ENCODE measurements at places on chromosomes 1 and 21. TPM values are rescaled to one million over a fixed set of nuclear protein-coding genes. Genes with fewer than 3 reads are reported as not detected.
A peak's percentile ranks its signal among the peaks of the same experiment; 100 is the strongest.

- peaks cover 60% of the 10 kb centered on the region for H3K4me1 ChIP-seq
- H3K27ac ChIP-seq: peak overlapping the region; percentile 100
- peak; percentile 88 for DNase-seq
- peaks cover 82% of the 10 kb centered on the region for H3K36me3 ChIP-seq
- peak overlapping the region; percentile 78 for H3K4me3 ChIP-seq
Measured at GRCh38 chr1:1219341-1219740, 5.4 kb upstream of the TNFRSF4 start.

ZFP69 gene
- total RNA-seq: 3.9 TPM

SYT6 gene
- total RNA-seq: not detected

- DNase-seq: no peak
- no peak overlapping the region for H3K4me3 ChIP-seq
- H3K27me3 ChIP-seq: no peaks in the 10 kb centered on the region
- no peaks in the 10 kb centered on the region for H3K4me1 ChIP-seq
Measured at GRCh38 chr1:94522304-94522703, 19.3 kb downstream of the F3 start.

- no peak overlapping the region for H3K27ac ChIP-seq
- no peaks in the 10 kb centered on the region for H3K36me3 ChIP-seq
- no peak for DNase-seq
- H3K27me3 ChIP-seq: no peaks in the 10 kb centered on the region
- H3K4me1 ChIP-seq: no peaks in the 10 kb centered on the region
- H3K4me3 ChIP-seq: no peak overlapping the region
Measured at GRCh38 chr1:178232949-178233348, 139.0 kb downstream of the RASAL2 start.

GRCh38 chr1:14142397-14143100 is 442.6 kb downstream of the PRDM2 start:
- DNase-seq: no peak
- H3K27ac ChIP-seq: no peak overlapping the region
- H3K4me3 ChIP-seq: no peak overlapping the region
- H3K27me3 ChIP-seq: peaks cover 4% of the 10 kb centered on the region

DNA sequence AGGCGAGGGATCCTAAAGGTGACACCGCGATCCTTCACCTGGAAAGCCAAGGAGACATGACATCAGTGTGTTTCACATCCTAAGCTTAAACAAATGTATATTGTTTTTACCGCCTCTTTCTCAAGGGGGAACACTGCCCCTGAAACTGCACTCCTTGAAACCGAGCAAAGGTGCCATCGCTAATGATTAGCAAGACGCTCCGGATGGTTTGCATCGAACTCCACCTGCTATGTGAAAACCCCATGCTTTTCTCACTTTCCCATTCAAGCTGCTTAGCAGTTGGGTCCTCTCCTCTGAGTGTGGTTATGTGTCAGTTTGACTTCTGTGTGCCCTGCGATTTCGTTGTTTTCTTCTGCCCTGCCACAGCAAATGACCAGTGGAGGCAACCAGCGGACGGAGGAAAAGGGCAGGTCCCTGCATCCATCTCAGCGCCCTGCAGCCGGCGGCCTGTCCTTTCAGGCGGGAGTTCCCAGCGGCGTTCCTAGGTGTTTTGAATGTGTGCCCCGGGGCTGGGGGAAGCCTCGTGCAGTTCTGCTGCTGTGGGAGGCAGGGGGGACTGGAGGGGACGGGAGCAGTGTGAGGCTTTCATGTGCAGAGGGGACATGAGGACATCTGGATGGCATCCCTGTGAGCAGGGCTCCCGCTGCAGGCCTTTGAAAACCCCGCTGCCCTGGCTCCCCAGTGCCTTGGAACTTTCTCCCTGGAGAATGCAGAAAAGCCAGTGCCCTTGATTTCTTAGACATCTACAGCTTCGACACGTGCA is 16.1 kb downstream of the ZBTB18 start:
- H3K27me3 ChIP-seq: no peaks in the 10 kb centered on the region
- DNase-seq: no peak
- no peak overlapping the region for H3K27ac ChIP-seq
- no peak overlapping the region for H3K4me3 ChIP-seq
- no peaks in the 10 kb centered on the region for H3K36me3 ChIP-seq

DNA sequence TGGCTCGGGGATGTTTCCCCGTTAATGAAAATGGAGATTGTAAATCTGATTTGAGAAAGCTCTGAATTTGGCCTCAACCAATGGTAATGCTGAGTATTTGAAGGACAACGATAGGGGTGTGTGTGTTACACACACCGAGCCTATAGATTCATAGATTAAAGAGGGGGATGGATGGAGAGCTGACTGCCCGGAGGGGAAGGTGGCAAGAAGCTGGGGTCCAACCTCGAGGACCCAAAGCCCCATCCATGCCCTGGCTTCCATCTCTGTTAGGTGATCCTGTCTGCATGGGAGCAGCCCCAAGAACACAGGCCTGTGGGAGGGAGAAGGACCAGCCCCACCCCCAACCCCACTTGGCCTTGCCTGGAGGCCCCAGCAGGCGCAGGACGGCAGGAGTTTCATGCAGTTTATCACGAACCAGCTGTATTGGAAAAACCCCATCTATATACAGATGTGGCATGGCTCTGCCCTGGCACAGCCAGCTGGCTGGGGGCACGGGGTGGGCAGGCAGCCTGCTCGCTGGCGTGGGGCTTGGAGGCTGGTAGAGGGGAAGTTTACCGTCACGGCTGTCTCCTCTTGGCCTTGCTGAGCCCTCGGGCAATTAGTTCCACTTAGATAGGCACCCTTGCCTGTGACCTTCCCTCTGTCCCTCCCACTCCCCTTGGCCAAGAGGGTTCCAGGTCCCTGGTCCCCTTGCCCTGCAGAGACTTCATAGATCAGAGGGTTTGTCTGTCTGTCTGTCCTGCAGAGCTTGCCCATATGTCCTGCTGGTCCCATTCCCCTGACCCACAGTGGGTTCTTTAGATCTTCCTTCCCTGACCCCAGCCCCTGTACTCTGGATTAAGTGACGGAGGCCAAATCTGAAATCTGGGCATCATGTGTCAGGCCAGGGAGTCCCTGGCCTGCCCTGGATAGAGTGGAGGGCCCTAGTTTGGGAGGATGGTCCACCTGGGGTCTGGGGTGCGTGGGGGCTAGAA is 3.0 kb downstream of the HSPB7 start:
- H3K27me3 ChIP-seq: peaks cover 10% of the 10 kb centered on the region
- H3K4me1 ChIP-seq: peaks cover 5% of the 10 kb centered on the region
- no peak overlapping the region for H3K27ac ChIP-seq
- DNase-seq: no peak
- H3K4me3 ChIP-seq: no peak overlapping the region

DNA sequence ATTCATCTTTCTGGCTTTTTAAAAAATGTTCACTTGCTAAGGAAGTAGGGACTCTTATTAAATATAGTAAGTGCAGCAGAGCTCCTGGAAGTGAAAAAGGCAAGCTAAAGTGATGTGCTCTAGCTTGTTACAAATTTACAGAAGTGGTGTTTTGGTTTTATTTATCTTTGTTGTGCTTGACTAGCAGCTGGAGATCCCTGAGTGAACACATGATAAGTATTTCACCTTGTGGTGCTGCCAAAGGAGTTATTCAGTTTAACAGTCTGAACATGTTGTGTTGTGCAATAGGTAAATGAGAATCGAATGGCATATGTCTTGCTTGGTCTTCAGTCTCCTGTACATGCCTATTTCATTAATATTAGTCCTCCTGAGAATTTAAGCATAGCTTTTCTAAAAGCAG is 315.7 kb downstream of the TPR start:
- H3K27me3 ChIP-seq: peaks cover 1% of the 10 kb centered on the region
- H3K27ac ChIP-seq: no peak overlapping the region
- no peak for DNase-seq
- H3K36me3 ChIP-seq: no peaks in the 10 kb centered on the region
- no peaks in the 10 kb centered on the region for H3K4me1 ChIP-seq

GRCh38 chr21:31475223-31475622 is 131.2 kb upstream of the TIAM1 start:
- no peaks in the 10 kb centered on the region for H3K4me1 ChIP-seq
- H3K27me3 ChIP-seq: no peaks in the 10 kb centered on the region
- peaks cover 1% of the 10 kb centered on the region for H3K36me3 ChIP-seq
- no peak overlapping the region for H3K27ac ChIP-seq

- H3K36me3 ChIP-seq: peaks cover 35% of the 10 kb centered on the region
- DNase-seq: no peak
- peaks cover 13% of the 10 kb centered on the region for H3K4me1 ChIP-seq
- no peak overlapping the region for H3K27ac ChIP-seq
- H3K27me3 ChIP-seq: no peaks in the 10 kb centered on the region
- no peak overlapping the region for H3K4me3 ChIP-seq
Measured at GRCh38 chr1:91746728-91747338, 139.1 kb downstream of the TGFBR3 start.

IVL gene
- total RNA-seq: not detected

DNA sequence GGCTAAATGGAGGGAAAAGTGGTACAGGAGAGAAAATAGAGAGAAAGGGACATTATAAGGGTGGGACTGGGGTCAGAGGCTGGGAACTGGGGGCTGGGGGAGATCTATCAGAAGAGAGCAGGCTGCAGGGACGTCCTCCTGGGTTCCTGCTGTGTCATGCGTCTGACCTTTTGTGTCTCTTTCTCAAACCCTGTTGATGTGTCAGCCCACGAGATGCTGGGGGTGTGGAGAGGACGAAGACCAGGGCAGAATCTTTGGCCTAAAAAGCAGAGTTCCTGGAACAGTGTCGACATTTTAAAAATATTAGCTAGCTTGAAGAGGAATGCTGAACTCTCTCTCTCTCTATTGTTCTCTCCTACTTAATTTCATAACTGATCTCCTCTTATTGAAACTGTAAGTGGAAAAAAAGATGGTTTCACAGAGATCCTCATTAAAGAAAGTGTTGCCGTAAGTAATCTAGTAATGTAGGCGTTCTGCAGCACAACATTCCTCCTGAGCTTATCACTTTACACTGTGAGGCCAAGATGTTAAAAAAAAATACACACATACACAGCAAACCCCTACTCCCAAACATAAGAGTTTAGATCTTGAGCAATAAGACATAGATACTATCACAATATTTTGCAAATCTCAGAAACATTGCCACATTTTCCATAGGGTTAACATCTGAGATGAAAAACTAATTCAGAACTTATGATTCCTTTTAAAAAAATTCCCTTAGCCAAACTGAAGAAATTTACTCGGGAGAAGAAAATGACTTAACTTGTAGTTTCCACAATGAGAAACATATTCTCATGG is 52.6 kb downstream of the RUNX1 start:
- DNase-seq: peak; percentile 56
- peaks cover 3% of the 10 kb centered on the region for H3K36me3 ChIP-seq
- peak overlapping the region; percentile 27 for H3K4me3 ChIP-seq
- H3K4me1 ChIP-seq: peaks cover 67% of the 10 kb centered on the region
- H3K27me3 ChIP-seq: no peaks in the 10 kb centered on the region

LRRC39 gene
- 0.64 TPM for total RNA-seq

KRTAP11-1 gene
- not detected for total RNA-seq

- H3K4me1 ChIP-seq: peaks cover 8% of the 10 kb centered on the region
- no peak overlapping the region for H3K27ac ChIP-seq
- H3K36me3 ChIP-seq: no peaks in the 10 kb centered on the region
Measured at GRCh38 chr1:6499296-6499695, 7.8 kb upstream of the PLEKHG5 start.

GRCh38 chr1:94743862-94744261 is 76.3 kb upstream of the SLC44A3 start:
- peaks cover 5% of the 10 kb centered on the region for H3K27me3 ChIP-seq
- no peaks in the 10 kb centered on the region for H3K36me3 ChIP-seq
- no peak for DNase-seq
- H3K27ac ChIP-seq: no peak overlapping the region
- H3K4me1 ChIP-seq: no peaks in the 10 kb centered on the region

GRCh38 chr1:116268211-116268610 is 104.8 kb upstream of the ATP1A1 start:
- H3K36me3 ChIP-seq: no peaks in the 10 kb centered on the region
- peaks cover 9% of the 10 kb centered on the region for H3K4me1 ChIP-seq
- no peaks in the 10 kb centered on the region for H3K27me3 ChIP-seq
- no peak overlapping the region for H3K4me3 ChIP-seq
- H3K27ac ChIP-seq: no peak overlapping the region

DNA sequence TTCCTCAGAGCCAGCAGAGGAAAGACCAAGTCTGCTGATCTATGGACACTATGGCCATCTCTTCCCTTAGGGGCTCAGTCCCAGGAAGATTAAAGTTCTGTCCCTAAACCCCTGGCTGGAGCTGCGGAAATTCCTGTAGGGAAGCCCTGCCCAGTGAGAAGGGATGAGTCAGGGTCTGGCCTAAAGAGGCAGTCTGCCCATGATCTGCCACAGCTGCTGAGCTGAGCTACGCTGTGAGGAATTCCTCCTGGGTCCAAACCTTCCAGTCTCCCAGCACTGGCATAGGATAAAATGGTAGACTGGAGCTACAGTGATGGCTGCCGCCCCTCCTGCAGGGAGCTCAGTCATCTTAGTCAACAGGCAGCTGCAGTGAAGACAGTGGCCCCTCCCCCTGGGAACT is 213.7 kb downstream of the BRINP2 start:
- no peaks in the 10 kb centered on the region for H3K27me3 ChIP-seq
- no peaks in the 10 kb centered on the region for H3K36me3 ChIP-seq
- no peak overlapping the region for H3K27ac ChIP-seq
- H3K4me1 ChIP-seq: no peaks in the 10 kb centered on the region
- no peak for DNase-seq

- peak overlapping the region; percentile 64 for H3K27ac ChIP-seq
- H3K36me3 ChIP-seq: peaks cover 14% of the 10 kb centered on the region
- no peaks in the 10 kb centered on the region for H3K27me3 ChIP-seq
- H3K4me3 ChIP-seq: no peak overlapping the region
- peaks cover 92% of the 10 kb centered on the region for H3K4me1 ChIP-seq
Measured at GRCh38 chr1:206739411-206740076, 31.0 kb upstream of the IL19 start.

DNA sequence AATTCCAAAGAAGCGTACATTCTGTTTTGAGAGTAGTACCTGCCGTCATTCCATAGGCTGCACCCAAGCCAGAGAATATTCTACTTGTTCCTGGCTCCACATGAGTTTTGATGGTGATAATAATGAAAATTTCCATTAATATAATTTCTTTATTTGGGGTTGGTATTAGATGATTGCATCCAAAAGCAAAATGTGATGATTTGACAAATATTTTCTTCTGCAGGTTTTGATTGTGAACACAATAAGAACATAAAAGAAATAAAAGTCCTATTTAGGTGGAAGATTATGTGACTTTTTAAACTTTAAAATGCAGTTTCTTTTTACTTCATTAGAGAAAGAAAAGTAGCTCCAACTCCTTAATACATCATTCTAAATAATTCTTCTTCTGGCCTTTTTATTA is 284.8 kb upstream of the FMN2 start:
- no peak overlapping the region for H3K27ac ChIP-seq
- H3K4me3 ChIP-seq: no peak overlapping the region
- H3K4me1 ChIP-seq: peaks cover 22% of the 10 kb centered on the region
- DNase-seq: no peak
- no peaks in the 10 kb centered on the region for H3K36me3 ChIP-seq

DNA sequence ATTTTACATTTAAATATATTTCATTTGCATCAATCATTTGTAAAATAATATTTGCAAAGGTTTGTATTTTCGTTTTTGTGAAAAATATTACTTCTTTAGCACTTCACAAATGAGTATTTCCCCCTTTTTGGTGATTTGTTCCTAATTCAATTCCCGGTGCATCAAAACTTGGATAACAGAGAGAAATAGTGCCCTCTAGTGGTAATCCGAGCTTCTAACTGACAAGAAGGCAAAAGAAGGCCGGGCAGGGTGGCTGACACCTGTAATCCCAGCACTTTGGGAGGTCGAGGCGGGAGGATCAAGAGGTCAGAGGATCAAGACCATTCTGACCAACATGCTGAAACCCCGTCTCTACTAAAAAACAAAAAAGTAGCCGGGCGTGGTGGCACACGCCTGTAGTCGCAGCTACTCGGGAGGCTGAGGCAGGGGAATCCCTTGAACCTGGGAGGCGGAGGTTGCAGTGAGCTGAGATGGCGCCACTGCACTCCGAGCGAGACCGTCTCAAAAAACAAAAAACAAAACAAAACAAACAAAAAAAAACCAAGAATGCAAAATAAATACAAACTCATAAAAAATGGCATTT is 137.7 kb downstream of the COL11A1 start:
- no peak overlapping the region for H3K4me3 ChIP-seq
- H3K27ac ChIP-seq: no peak overlapping the region
- no peak for DNase-seq
- H3K27me3 ChIP-seq: no peaks in the 10 kb centered on the region
- H3K36me3 ChIP-seq: no peaks in the 10 kb centered on the region

All from activated CD4-positive, alpha-beta memory T cell treated with anti-CD3 and anti-CD28 coated beads for 36 hours (primary cell).